ENCODE measurements at places on chromosomes 5 and 9.

- no peak for DNase-seq
Observed at GRCh38 chr5:172834415-172835289, 601 bp downstream of the ERGIC1 start.

- no peak for DNase-seq
Observed at GRCh38 chr9:97527626-97528528, 26.4 kb downstream of the TMOD1 start.

DNA sequence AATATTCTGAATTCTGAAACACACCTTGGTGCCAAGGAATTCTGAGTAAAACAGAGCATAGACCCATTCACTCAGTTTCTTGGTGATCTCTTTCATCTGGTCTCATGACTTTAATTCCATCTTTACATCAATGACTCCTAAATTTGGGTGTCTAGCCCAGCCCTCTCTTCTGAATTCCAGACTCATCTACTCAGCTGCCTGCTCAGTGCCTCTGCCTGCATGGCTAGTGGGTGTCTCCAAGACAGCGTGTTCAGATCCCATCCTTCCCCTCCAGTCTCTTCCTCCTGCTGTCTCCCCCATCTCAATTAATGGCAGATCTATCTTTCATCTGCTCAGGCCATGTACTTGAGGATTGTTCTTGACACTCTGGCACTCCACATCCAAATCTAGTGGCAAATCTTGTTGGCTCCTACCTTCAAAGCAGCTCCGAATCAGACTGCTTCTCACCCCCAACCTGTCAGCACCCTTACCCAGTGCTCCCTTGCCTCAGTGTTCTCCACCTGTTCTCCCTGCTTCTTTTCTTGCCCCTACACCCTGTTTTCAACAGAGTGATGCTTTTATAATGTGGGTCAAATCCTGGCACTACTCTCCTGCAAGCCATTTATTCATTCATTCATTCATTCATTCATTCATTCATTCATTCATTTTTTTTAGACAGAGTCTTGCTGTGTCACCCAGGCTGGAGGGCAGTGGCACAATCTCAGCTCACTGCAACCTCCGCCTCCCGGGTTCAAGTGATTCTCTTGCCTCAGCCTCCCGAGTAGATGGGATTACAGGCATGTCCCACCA is 5.3 kb downstream of the CAVIN4 start:
- DNase-seq, result no peak

GRCh38 chr9:82404196-82404870 is 415.8 kb downstream of the SPATA31D1 start:
- DNase-seq, result no peak

DNA sequence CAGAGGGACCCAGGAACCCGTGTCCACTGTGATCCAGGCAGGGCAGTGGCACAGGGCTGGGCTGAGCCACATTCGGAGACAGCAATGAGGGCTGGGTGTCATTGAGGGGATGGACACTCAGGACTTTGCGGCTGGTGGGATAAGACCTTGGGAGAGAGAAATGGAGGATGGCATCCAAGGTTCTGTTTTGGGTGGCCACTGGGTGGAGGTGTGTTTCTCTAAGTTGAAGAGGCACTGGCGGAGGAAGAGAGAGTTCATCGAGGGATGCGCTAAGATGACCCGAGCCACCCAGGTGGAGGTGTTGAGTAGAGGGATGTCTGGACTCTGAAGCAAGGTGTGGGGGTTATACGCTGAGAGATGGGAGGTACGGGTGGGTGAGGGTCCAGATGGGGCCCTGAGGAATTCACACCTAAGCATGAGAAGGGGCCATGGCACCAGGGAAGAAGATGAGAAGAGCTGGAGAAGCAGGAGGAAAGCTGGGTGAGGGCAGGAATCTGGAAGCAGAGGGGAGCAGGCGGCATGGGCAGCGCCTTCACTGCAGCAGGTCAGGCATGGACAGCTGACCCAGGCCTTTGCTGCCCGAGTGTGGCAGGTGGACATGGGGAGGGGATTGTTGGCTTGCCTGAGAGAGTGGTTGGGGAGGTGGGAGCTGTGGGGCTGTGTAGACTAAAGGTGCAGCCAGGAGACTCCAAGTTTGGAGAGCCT is 2.5 kb upstream of the SLC25A48 start:
- DNase-seq, result no peak

- no peak for DNase-seq
Observed at GRCh38 chr9:14750821-14751220, 28.3 kb upstream of the CER1 start.

DNA sequence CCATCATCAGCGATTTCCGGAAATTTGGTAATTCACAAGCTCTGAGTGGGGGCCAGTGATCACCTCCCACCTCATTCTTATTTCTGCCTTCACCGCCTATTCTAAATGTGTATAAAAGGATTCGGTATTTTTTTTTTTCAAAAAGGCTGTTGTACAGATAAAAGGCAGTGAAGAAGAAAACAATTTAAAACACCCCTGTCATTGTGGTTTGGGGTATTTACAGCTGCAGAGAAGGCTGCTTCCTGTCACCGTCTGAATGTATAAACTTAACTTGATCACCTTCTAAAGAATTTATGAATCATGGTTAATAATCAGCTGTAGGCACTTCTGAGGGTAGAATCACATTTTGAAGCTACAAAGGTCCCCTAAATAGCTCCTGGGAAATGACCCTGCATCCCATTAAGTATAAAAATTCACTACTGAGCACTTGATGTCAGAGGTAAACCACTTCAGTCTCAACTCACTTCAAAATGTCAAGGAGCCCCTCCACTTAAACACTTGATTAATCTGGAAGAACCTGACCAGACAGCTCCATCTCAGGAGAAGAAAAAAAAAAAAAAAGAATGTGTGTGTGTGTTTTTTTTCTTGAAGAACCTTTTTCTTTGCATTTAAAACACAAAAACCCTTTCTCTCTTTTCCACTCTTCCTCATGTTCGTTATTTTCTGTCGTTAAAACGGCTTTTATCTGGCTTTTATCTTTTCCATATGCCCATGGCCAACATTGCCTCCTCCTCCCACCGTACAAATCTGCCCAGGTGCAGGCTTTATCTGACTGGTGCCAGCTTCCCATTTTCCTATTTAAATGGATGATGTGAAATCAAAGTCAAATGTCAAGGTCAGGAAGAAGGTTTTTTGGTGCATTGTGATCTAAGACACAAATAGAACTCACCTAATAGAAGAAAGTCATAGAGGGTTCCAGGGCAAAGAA is 291.2 kb downstream of the IRX1 start:
- DNase-seq, result no peak

DNA sequence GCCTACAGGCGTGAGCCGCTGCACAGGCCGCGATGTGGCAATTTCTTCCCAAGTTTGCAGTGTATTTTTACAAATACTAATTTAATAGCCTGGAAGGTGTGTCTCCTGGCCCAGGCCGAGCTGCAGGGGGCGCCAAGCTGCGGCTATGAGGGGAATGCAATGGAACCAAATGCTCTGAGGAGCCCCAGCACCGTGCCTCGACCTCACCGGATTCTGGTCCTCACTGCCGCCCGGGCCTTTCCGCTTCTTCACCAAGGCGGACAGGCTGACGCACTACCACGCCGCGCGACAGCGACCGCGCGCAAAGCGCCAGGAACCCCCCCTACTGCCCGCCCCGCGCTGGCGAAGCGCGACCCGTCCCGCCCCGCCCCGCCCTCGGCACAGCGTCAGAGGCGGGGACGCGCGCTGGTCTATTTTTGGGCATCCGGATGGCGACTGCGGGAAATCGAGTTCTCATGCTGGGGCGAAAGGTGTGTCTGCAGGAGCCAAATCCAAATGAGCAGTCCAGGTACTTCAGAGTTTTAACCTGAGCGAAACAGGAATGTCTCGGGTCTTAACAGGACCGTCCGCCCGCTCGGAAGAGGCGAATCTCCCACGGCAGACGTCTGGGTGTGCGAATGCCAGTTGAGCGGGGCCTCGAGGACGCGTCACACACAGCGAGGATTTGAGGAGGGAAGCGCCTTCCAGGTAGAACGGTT is 31.7 kb upstream of the PRXL2C start:
- peak; percentile 39 for DNase-seq

- no peak for DNase-seq
Observed at GRCh38 chr9:134885679-134886412, 5.2 kb downstream of the FCN2 start.

GRCh38 chr5:178403351-178403750 is 170.7 kb upstream of the PHYKPL start:
- no peak for DNase-seq

- no peak for DNase-seq
Observed at GRCh38 chr5:79699763-79700400, 10.2 kb downstream of the CMYA5 start.

GRCh38 chr5:151001436-151001835 is 19.0 kb upstream of the GPX3 start:
- no peak for DNase-seq

DNA sequence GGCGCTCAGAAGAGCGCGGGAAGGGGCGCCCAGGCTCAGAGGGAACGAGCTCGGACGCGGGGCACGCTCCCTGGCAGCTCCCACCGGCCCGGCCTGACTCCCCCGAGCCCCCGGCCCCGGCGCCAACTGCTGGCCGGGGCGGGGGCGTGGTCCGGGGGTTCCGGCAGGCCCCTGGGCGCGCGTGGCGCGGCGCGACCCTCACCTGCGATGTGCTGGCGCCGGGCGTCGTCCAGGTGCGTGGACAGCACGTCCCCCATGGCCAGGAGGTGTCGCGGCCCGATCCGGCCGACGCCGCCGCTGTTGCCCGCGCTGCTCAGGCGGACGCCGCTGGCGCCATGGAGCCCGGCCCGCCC is 43.5 kb upstream of the STXBP1 start:
- DNase-seq, result no peak

GRCh38 chr5:9251379-9251980 is 294.4 kb downstream of the SEMA5A start:
- no peak for DNase-seq

DNA sequence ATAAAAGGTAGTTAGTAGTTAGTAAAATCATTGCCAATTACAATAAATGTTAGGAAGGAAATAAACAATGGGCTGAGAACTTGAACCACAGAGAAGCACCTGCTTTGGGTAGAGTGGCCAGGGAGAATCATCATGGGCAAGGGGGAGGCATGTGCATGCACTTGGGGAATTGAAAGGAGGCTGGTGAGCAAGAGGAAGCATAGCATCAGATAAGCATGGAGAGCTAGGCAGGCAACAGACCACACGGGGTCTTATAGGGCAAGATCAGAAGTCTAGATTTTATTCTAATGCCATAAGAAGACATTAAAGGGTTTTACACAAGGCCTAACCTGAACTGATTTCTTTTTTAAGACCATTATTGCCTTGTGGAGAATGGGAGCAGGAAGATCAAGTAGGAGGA is 93.4 kb downstream of the PIP5K1B start:
- no peak for DNase-seq

- DNase-seq, result no peak
Observed at GRCh38 chr9:70883056-70883455, 238.4 kb downstream of the TRPM3 start.

- DNase-seq, result no peak
Observed at GRCh38 chr9:8680658-8681057, 881.1 kb upstream of the DMAC1 start.

DNA sequence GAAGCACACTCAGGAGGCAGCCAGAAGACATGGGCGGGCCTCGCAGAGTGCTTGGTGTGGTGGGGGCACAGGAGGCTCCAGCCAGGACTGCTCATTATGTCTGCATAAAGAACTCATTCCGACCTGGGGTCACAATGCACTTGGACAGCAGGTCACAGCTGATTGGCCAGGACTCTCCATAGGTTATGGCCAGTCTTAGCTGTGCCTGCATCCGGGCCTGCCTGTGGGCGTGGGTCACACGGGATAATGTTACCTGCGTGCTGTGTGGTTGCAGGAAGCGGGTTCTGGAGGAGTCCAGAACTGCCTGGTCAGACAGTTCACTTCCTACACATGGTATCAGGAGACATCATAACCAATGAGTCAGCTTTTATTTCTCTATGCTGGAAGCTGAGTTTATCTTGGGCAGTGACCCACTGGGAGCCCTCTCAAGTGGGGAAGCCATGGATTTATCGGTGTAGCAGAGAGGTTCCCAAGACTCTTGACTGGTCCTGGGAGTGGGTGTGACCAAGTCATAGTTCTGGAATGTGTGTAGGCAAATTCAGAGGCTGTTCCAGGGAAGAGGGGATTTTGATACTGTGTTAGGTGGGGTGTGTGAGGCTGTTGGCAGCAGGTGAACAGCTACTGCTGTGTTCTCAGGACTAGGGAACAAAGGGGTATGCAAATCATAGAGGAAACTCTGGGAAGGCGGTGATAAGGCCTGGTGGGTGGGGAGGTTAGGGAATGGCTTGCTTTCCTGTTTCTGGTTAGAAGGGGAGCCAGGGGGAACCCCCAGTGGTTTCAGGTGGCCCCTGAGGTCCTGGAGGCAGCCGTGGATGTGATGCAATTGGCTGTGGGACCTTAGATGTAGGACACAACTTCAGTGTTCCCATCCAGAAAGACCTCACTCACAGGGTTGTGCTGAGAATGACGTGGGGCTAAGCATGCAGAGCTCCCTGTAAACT is 51.3 kb downstream of the ARHGEF37 start:
- DNase-seq, result no peak

DNA sequence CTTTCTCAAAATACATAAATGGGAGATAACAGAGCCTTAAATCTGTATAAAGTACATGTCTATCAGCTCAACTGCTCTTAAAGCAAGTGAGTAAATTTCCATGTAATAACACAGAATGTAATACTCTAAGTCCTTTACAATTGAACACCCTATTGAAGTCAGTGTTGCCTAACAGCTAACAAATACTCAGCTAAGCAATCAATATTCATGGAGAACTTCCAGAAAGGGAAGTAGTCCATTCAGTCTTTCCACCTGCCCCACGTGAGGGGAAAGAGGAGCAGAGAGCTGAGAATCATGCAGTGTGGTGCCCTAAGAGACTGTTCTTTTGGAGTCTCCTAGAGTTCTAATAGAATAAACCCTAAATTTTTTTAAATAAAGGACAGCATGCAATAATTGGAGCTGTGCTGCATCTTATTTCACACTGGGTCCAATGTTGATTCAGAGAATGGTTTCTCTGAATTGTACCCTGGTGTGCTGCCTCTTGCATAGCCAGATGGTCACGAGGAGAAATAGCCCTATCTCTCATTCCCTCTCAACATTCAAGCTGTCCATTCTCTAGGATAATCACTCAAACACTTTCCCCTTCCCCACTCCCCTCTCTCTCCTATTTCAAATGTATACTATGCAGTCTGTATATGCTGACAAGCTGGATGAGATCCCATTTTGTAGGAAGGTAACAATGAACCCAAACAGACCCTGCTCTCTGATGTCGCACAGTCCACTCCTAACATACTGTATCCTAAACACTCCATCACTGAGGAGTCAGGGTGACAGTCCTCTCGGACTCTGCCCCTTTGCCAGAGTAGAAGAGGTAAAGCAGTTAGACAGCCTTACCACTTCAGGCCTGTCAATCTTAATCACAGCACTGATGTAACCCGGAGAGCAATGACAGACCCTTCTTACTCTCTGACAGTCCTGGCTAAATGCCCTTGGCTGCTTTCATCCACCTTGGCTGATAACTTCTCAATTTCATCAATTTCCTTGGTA is 134.8 kb downstream of the EPB41L4A start:
- DNase-seq, result no peak

All from activated CD4-positive, CD25-positive, alpha-beta regulatory T cell (primary cell).